ENCODE measurements at places on chromosomes 16 and 17. TPM values are rescaled to one million over a fixed set of nuclear protein-coding genes. Genes with fewer than 3 reads are reported as not detected.

DNA sequence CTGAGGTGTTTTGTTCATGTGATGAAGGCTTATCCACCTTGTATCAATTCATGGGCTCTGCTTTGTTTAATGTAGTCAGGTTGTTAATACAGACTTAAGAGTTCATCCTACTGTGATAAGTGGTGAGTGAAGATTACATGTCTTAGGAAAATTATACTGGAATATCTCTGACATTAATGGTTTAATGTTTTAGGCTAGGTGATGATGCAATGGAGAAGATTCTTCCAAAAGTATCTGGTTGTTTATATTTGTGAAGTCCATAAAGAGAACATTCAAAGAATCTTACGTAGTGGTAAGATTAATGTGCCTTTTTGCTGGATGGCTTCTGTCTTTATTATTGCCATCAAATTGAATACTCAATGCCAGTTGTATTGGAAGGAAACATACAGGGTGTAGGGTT, 236.4 kb downstream of the BCAS3 start:
- no peak for DNase-seq

DNA sequence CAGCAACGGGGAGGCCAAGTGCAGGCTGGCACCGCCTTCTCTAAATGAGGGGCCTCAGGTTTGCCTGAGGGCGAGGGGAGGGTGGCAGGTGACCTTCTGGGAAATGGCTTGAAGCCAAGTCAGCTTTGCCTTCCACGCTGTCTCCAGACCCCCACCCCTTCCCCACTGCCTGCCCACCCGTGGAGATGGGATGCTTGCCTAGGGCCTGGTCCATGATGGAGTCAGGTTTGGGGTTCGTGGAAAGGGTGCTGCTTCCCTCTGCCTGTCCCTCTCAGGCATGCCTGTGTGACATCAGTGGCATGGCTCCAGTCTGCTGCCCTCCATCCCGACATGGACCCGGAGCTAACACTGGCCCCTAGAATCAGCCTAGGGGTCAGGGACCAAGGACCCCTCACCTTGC, 18.5 kb downstream of the NGFR start:
- no peak for DNase-seq

DNA sequence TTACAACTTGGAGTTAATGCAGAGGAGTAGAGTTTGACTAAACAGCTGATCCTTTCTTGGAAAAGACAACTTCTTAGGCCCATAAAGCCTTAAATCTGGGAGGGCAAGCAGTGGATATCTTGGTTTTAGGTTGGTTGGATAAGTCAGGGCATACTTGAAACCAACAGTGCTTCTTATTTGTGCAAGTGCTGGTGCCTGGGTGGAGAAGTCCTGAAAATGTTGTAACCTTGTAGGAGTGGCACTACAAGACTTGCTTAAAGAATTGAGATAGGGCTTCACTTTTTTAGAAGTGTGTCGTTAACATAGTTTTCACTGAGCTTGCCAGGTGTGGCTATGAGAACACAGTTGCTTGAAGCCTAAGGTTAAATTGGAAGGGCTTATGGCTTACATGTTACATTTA, 6.2 kb downstream of the MSI2 start:
- DNase-seq: no peak

DNA sequence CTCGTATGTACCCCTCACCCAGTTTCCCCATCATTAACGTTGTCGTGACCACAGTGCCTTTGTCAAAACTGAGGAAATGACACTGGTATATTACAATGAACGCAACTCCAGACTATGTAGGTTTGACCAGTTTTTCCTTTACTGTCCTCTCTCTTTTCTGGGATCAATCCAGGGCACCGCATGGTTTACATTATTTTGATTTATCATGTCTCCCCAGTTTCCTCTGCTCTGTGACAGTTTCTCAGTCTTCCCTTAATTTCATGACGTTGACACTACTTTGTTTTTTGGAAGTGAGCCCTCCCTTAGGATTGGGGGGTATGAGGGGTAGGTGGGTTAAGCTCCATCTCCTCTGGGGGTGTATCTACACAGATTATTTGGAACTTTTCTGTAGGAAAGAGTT, 76.1 kb upstream of the LGALS9 start:
- DNase-seq: no peak

- no peak for DNase-seq
These were observed 174.6 kb downstream of the PMP22 start for GRCh38 chr17:15090533-15090932.

DNA sequence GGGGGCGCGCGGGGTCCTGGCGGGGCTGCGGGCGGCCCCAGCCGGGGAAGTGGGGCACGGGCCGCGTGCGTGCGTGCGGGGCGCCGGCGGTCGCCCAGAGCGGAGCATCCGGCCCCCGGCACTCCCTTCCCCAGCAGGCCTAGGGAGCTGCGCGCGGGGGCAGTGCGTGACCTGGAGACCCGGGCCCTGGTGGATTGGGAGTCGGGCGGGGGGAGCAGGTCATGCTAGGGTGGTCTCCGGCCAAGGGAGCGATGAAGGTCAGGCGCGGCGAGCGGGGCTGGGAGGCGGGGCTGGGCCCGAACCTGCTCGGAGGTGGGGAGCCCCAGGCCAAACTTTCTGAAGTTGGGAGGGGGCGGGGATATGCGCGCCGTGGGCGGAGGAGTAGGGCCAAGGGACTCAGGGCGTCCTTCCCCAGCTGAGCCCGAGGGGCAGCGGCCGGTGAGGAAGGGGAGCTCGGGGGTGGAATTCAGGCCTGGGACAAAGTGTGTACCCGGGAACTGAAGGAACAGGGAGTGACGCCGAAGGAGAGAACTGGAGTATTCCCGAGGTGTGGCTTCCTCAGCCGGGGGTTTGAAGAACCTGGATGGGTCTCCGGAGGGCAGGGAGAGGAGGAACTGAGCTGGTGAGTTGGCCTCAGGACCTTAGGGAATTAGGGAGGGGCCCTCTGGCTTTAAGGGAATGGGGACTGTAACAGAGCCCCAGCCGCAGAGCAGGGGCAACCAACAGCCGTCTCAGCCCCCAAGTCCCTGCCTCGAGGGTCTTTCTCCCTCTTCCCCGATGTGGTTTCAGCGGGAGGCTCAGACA, 589 bp downstream of the XYLT2 start:
- no peak for DNase-seq

The PITPNM3 gene
- total RNA-seq: 1.2 TPM

- no peak for DNase-seq
These were observed 677 bp upstream of the RANGRF start for GRCh38 chr17:8287651-8288335.

DNA sequence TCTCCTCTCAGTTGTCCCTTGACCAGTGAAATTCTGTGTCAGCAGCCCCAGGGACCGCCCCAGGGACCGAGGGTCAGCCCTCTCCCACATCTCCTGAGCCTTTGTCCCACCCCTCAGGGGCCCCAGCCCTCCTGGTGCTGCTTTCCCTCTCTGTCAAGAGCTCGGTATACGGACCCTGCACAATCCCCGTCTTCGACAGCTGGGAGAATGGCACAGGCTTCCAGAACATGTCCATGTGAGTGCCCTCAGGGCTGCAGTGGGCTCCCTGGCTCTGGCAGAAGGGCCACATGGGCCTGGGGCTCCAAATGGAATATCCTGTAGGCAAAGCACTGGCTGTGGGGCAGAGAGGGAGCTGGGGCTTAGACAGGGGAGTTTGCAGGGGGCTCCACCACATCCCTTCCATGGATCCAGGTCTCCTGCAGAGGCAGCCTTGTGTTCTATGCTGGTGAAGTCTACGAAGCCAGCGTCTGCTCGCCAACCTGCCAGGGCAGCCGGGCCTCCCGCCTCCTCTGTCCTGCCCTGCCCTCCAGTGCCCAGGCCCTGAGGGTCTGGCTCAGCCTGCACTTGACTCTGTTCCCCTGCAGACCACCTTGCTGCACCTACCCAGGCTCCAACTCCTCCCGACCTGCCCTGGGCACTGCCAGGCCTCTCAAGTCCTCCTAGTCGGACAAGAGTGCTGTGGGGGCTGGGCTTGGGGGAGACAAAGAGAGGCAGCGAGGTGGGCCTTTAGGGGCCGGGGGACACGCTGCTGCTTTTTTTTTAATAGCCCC, 28.0 kb downstream of the ADGRG5 start:
- DNase-seq: no peak

The STX1B gene
- total RNA-seq: 2.1 TPM

DNA sequence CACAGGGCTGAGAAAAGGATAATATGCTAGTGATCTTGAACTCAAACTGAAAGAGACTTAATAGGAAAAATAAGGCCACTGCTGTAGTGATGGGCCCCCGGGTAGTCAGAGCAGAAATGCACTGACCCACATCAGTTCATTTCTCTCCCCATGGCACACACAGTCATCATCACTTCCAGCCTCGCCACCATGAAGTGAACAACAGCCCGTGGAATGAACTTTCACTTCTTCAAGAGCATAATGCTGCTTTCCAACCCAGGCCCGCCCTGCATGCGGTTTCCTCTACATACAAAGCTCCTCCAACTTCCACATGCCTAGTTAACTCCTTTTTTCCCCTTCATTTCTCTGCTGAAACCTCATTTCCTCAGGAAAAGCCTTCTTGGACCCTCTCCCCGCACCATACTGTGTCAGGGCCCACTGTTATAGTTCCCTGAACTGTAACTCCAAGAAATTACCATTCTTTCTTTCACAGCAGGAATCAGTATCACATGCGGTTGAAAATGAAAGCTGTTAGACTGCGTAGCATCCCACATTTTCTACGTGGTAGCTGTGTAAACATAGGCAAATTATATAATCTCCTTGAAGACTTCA, 65.8 kb upstream of the SMIM36 start:
- DNase-seq: no peak

The EFNB3 gene
- 0.15 TPM for total RNA-seq

GRCh38 chr17:14080847-14081251, 11.5 kb downstream of the COX10 start:
- no peak for DNase-seq

- DNase-seq: no peak
These were observed 6.3 kb upstream of the RNF227 start for GRCh38 chr17:7922269-7922844.

DNA sequence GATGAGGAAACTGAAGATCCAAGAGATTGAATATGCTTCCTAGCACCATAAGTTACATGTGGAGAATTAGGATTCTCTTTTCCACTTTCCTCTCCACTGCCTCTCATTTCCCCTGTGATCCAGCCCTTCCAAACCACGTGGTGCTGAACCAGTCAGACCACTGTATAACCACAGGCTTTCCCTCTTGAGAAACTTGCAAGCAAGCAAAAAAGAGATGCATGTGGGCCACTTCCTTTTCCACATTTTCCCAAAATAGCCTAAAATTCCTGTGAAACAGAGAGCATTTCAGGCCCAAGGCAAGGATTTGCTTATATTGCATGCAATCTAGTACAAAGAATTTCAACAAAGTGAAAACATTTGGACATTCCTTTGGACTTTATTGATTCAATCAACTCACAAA, 59.3 kb upstream of the KSR1 start:
- DNase-seq: no peak

The TMEM238L gene
- not detected for total RNA-seq

DNA sequence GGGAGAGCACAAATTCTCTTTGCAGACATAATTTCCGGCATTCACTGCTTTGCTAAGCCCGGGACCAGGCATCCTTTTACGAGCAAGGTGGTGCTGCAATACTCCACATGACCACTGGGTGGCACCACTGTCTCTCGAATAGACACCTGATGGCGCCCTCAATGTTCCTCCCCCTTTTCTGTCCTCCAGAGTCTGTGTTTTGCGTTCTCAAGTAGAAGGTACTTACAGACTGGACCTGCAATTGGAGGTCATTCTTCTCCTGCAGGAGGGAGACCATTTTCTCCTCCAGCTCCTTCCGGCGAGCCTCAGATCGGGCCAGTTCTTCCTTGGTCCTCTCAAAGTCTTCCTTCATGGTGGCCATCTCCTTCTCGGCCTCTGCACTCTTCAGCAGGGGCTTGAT, 45.2 kb downstream of the MYH13 start:
- peak; percentile 79 for DNase-seq

DNA sequence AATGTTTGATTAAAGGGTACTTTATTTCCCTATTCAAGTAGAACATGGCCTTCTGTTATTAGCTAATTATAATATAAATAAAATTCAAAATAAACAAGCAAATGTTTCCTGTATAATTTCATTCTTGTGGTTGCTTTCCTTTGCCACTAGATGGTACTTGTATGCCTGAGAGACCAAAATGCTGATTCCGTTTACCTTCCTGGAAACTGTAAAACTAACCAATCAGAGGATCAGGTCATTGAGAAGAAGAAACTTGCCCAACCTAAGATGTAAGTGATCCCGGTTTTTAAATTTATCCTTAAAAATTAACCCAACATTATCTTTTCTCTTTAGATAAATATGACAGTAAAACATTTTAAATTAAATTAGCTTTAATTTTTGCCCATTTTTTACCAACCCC, 8.1 kb upstream of the ABCA5 start:
- DNase-seq: peak; percentile 62

DNA sequence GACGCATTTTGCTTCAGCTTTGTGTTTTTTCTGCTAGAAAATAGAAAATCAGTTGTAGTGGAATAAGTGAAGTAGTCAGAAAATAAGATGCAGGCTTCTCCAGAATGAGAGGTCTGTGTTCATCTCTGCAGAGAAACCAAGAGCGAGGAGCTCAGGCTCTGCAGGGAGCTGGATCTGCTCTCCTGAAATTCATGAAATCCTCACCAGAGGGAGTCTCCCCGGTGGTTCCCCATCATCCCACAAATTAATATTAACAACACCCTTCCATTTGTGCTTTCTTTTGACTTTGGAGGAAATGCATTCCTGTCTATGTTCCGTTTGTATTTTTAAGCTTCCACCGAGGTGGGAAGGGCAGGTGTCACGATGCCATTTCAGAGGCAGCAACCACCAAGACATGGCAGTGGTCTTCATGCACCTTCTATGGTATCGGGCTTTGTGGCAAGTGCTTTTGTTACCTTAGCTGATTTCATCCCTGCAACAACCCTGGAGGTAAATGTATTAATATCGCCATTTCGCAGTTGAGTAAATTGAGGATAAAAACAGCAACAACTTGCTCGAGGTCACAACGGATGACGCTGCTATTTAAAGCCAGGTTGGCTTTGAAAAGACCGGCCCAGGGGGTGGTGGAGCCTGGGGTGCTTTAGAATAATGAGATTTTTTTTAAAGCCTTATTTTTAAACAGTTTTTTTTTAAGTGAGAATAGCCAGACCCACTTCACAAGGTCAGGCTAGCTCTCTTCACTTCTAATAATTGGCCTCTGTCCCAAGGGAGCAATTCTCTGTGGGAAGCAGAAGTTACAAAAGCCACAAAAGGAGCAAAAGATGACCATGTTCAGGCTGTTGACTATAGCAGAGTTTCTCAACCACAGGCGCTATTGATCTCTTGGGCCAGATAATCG, 367.6 kb upstream of the ERCC4 start:
- no peak for DNase-seq

The PRDM7 gene
- total RNA-seq: not detected

DNA sequence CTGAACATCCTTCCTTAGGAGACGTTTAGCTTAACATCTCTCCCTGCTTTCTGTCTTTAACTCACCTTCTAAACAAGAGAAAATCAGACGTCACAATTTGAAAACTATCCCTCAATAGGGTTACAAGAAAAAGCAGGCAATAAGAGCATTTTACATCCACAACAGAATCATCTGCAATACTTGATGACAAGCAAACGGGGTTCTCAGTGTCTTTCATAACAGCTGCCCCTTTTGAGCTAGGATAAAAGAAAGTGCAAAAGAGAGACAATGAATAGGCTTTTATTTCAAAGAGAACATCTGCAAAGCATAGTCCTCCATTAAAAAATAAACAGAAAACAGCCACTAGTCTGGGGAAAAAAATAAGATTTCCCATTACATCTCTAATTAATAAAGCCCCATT, 13.2 kb downstream of the XYLT1 start:
- no peak for DNase-seq
